Dermis microvascular lymphatic vessel endothelial cell (primary cell): ENCODE measurements at places on chromosomes 3 and 15. TPM values are rescaled to one million over a fixed set of nuclear protein-coding genes. Genes with fewer than 3 reads are reported as not detected.

Gene MNS1
- total RNA-seq = 0.13 TPM in 2 replicates

Gene CD86
- not detected in 2 replicates for total RNA-seq

Gene DUT
- total RNA-seq = 34.5 and 38.0 TPM in 2 replicates

Gene GPR62
- under 0.01 TPM in 1 of 2 replicates, not detected in the other for total RNA-seq

Gene COLQ
- 0.39 and 1.9 TPM in 2 replicates for total RNA-seq

Gene SOX14
- total RNA-seq = not detected in 2 replicates

Gene TRIM59
- total RNA-seq = 12.5 and 19.4 TPM in 2 replicates

Gene RTF1
- 11.9 and 13.9 TPM in 2 replicates for total RNA-seq

Gene CHRNA7
- total RNA-seq = 0.38 and 0.64 TPM in 2 replicates

Gene TMEM40
- 0.13 TPM in 1 of 2 replicates, not detected in the other for total RNA-seq

Gene ATP8B4
- total RNA-seq = 0.39 and 2.0 TPM in 2 replicates

Gene SLC38A3
- under 0.01 TPM in 2 replicates for total RNA-seq

Gene CHST13
- not detected in 2 replicates for total RNA-seq

Gene ECE2
- not detected in 2 replicates for total RNA-seq

Gene CPB1
- not detected in 2 replicates for total RNA-seq

Gene GMPPB
- 20.9 and 28.2 TPM in 2 replicates for total RNA-seq

Gene SENP5
- 31.2 and 36.2 TPM in 2 replicates for total RNA-seq

Gene VEPH1
- 5.3 and 9.5 TPM in 2 replicates for total RNA-seq

Gene ARHGAP11A
- 5.7 and 13.4 TPM in 2 replicates for total RNA-seq

Gene IL17RB
- total RNA-seq = 0.13 TPM in 2 replicates

Gene LARP6
- total RNA-seq = 9.1 and 9.4 TPM in 2 replicates

Gene LRRC2
- under 0.01 and 0.13 TPM in 2 replicates for total RNA-seq

Gene NEK10
- 1.3 and 1.9 TPM in 2 replicates for total RNA-seq

Gene C3orf85
- total RNA-seq = not detected in 2 replicates

Gene CNTN6
- not detected in 2 replicates for total RNA-seq

Gene GRAMD2A
- 0.13 TPM in 2 replicates for total RNA-seq

Gene RYR3
- total RNA-seq = not detected in 2 replicates

Gene LRRIQ4
- total RNA-seq = under 0.01 TPM in 1 of 2 replicates, not detected in the other

Gene HCN4
- not detected in 2 replicates for total RNA-seq

Gene AHSG
- total RNA-seq = under 0.01 TPM in 1 of 2 replicates, not detected in the other

Gene LCMT2
- total RNA-seq = 2.8 and 6.1 TPM in 2 replicates

Gene ZNF385D
- 1.3 and 4.2 TPM in 2 replicates for total RNA-seq

Gene WNT7A
- not detected in 2 replicates for total RNA-seq

Gene BOC
- total RNA-seq = 0.13 TPM in 1 of 2 replicates, not detected in the other

Gene CASR
- not detected in 2 replicates for total RNA-seq

Gene SORD
- 2.5 and 5.0 TPM in 2 replicates for total RNA-seq

Gene LRRN1
- 0.13 TPM in 1 of 2 replicates, not detected in the other for total RNA-seq
